ENCODE measurements at places on chromosomes 3 and 15. TPM values are rescaled to one million over a fixed set of nuclear protein-coding genes. Genes with fewer than 3 reads are reported as not detected.
A peak's percentile ranks its signal among the peaks of the same experiment; 100 is the strongest.

OIP5 gene
- total RNA-seq, result 23.8 TPM

- peaks cover 6% of the 10 kb centered on the region for H3K4me1 ChIP-seq
- no peak for DNase-seq
- no peaks in the 10 kb centered on the region for H3K36me3 ChIP-seq
These were observed 51.8 kb downstream of the SLC12A8 start for GRCh38 chr3:125160606-125161371.

DNA sequence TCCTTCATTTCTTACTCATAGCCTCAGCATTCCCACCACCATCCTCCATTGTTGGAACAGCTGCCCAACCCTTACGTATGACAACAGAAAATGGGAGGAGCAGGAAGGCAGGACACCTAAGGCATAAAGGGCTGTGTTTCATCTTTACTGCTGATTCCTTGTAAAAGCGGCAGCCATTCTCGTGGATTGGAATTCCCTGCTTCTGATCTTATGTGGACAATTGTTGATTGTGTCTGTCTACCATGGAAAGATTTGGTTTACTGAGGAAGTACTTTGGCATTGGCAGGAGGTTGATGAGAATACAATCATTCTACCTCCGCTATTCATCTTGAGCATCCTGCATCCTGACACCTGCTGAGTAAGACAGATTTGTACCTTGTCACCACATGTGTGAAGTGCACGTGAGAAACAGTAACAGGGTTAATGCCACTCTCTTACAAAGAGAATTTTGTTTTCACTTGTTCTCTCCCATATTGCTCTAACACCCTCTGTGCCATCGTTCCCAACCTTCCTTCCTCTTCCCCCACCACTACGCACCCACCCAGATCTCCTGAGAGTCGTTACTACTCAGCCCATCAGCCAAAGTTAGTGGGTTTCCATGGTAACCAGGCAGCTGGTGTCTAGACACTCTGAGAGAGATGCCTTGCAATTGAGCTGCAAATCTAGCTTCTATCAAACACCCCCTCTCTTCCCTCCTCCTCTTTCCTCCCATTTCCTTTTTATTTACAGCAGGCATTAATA, 75.7 kb downstream of the GAP43 start:
- H3K36me3 ChIP-seq, result no peaks in the 10 kb centered on the region
- no peaks in the 10 kb centered on the region for H3K4me1 ChIP-seq
- H3K27ac ChIP-seq, result no peak overlapping the region
- no peak overlapping the region for H3K4me3 ChIP-seq
- DNase-seq, result no peak

ROBO1 gene
- 3.0 TPM for total RNA-seq

PTPN9 gene
- 46.3 TPM for total RNA-seq

- peaks cover 10% of the 10 kb centered on the region for H3K36me3 ChIP-seq
- no peak overlapping the region for H3K4me3 ChIP-seq
- peaks cover 6% of the 10 kb centered on the region for H3K4me1 ChIP-seq
These were observed 6.3 kb downstream of the NR2F2 start for GRCh38 chr15:96336596-96337364.

PLSCR5 gene
- not detected for total RNA-seq

CACNA2D3 gene
- not detected for total RNA-seq

DNA sequence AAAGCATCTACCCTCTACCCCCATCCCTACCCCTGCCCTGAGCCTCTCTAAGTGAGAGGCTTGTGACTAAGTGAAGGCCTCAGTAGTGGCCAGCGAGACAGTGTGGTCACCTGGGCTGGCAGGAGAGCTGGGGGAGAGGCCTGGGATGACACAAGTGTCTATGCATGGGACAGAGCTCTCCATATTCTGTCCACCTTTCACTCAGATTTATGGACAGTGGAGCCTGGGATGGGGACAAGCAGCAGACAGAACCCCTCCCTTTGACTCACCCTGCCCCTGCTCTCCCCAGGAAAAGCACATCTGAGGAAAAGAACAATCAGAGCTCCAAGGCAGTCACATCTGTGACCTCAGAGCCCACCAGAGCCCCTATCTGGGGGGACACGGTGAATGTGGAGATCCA, 26.0 kb downstream of the CCDC33 start:
- no peak overlapping the region for H3K27ac ChIP-seq
- DNase-seq, result no peak
- peaks cover 15% of the 10 kb centered on the region for H3K27me3 ChIP-seq
- no peaks in the 10 kb centered on the region for H3K4me1 ChIP-seq

DVL3 gene
- total RNA-seq, result 32.6 TPM

LNP1 gene
- 1.4 TPM for total RNA-seq

DNA sequence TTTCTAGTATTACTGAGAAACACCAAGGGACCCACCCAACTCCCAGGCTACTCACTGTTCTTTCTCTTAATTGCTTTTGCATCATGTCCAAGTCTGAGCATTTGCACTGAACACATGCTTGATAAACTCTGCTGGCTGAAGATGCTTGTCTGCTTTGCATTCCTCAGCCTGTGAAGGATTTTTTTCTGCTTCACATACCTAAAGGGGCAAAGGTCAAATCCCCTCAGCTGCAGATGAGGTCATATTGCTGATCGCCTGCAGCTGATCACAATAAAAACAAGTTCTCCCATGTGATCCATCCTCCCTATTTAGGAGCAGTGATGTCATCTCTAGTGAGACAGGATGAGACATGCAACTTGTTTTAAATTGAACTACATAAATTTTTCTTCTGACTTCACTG, 84.6 kb upstream of the DCBLD2 start:
- no peaks in the 10 kb centered on the region for H3K36me3 ChIP-seq
- no peak overlapping the region for H3K27ac ChIP-seq
- peaks cover 2% of the 10 kb centered on the region for H3K4me1 ChIP-seq
- peaks cover 3% of the 10 kb centered on the region for H3K27me3 ChIP-seq
- H3K4me3 ChIP-seq, result no peak overlapping the region

- H3K4me3 ChIP-seq, result no peak overlapping the region
- DNase-seq, result no peak
- no peaks in the 10 kb centered on the region for H3K36me3 ChIP-seq
- H3K4me1 ChIP-seq, result no peaks in the 10 kb centered on the region
- H3K27ac ChIP-seq, result no peak overlapping the region
These were observed 338.1 kb upstream of the ARHGEF26 start for GRCh38 chr3:153783106-153783505.

DNA sequence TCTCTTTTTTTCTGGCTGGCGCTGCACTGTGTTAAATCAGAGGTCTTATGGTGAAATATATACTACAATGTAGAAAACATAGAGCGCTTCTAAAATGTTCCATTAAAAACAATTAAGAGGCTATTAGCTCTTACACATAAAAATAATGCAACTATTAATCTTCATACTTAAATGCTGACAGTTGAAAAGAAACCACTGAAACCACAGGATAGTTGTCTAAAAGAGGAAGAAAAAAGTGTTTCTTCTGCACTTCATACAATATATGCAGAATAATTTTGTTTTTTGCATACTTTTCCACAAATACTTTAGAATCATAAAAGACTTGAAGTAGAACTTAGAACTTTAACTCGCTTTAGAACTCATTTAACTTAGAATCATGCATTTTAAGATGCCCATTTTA, 170.5 kb downstream of the PYDC2 start:
- DNase-seq, result no peak
- H3K4me3 ChIP-seq, result no peak overlapping the region
- H3K36me3 ChIP-seq, result no peaks in the 10 kb centered on the region
- no peaks in the 10 kb centered on the region for H3K27me3 ChIP-seq
- H3K27ac ChIP-seq, result no peak overlapping the region

ITGB5 gene
- not detected for total RNA-seq

DNA sequence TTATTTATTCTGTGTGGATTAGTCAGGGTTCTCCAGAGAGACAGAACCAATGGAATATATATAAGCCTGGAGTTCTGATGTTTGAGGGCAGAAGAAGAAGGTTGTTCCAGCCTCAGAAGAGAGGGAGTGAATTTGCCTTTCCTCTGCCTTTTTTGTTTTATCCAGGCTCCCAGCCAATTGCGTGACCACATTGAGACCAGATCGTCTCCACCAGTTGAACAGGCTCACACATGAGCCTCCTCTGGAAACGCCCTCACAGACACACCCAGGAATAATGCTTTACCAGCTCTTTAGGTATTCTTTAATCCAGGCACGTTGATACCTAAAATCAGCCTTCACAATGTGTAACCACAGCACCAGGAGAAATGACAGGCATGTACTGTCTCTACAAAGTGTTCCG, 923.1 kb downstream of the TBL1XR1 start:
- no peaks in the 10 kb centered on the region for H3K36me3 ChIP-seq
- H3K27me3 ChIP-seq, result no peaks in the 10 kb centered on the region
- no peak overlapping the region for H3K27ac ChIP-seq
- H3K4me1 ChIP-seq, result no peaks in the 10 kb centered on the region
- no peak for DNase-seq

GRCh38 chr3:31008994-31009393, 114.5 kb upstream of the GADL1 start:
- no peak overlapping the region for H3K4me3 ChIP-seq
- peaks cover 4% of the 10 kb centered on the region for H3K4me1 ChIP-seq
- peaks cover 3% of the 10 kb centered on the region for H3K27me3 ChIP-seq
- H3K27ac ChIP-seq, result no peak overlapping the region

DNA sequence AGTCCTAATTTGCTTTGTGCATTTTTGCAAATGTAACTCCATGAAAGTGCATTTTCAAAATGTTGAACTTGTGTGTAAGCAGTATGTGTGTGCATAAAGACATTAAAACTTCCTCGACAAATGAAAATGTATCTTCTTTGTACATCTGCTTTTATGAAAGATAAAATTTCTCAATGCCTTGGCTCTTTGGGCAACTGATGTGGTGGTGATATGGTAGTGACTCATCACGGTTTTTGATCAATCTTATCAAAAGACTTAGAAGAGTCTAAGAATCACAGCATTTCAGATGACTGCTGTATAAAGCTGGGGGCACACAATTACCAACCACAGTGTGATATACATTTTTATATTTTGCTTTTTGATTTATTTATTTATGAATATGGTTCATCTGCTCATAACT, 5.4 kb upstream of the MASP1 start:
- no peak overlapping the region for H3K4me3 ChIP-seq
- no peak for DNase-seq
- H3K36me3 ChIP-seq, result no peaks in the 10 kb centered on the region
- H3K27ac ChIP-seq, result no peak overlapping the region
- peaks cover 26% of the 10 kb centered on the region for H3K27me3 ChIP-seq

PLIN1 gene
- not detected for total RNA-seq

DNA sequence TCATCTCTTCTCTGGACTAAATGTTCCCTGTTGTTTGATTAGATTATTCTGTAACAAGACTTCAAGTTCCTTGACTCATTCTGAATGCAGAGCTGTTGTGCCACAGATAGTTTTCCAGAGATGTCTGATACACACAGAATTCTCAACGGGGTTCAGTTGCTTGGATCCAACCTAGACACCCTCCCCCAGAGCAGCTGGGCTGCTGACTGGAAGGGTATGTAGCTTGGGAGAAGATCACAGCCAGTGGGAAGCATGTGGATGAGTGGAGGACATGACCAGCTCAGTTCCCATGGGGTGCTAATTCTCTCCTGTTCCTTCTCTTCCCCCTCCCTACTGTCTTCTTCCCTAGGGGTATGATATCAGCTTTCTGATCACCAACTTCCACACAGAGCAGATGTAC, 6.6 kb upstream of the TTLL3 start:
- H3K4me1 ChIP-seq, result peaks cover 36% of the 10 kb centered on the region
- H3K27ac ChIP-seq, result no peak overlapping the region
- no peak for DNase-seq
- H3K27me3 ChIP-seq, result no peaks in the 10 kb centered on the region

DNA sequence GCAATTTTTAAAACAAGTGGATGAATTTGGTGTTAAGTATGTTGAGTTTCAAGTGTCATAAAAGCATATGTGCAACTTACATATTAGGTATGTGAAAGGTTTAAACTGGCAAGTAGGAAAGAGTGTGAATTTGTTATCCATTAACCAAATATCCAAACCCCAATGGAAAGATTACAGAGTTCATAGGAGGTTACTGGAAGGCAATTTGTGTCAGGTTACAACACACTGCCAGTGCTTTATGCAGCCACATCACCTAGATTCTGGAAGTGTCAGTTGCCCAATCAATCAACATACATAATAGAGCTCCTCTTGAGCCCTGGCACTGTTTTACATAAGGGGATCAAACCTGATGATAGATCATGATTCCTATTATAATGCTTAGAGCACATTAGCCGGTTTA, 261.0 kb downstream of the ROBO1 start:
- no peaks in the 10 kb centered on the region for H3K27me3 ChIP-seq
- no peak for DNase-seq
- H3K4me3 ChIP-seq, result no peak overlapping the region
- H3K36me3 ChIP-seq, result no peaks in the 10 kb centered on the region

DNA sequence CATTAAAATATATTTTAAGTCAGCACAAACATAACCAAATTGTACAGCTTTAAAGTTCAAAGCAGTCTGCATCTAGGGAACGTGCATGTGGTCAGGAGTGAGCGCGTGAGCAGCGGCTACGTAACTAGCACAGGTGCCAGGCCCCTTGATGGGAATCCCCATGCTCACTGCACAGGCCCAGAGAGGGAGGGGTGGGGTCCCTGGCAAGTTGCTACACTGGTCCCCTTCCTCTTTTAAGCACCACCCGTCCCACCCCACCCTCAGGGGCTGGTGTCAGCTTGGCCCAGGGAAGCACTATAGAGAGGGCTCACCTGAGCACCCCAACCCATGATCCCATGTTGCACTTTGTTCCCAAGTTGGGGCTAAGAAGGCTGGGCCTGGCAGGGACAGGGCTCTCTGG, 835 bp upstream of the GMPPB start:
- no peaks in the 10 kb centered on the region for H3K27me3 ChIP-seq
- peak overlapping the region; percentile 95 for H3K4me3 ChIP-seq
- H3K36me3 ChIP-seq, result peaks cover 43% of the 10 kb centered on the region
- DNase-seq, result peak; percentile 38
- H3K4me1 ChIP-seq, result peaks cover 28% of the 10 kb centered on the region

ATP13A5 gene
- not detected for total RNA-seq

- no peak for DNase-seq
- H3K27me3 ChIP-seq, result peaks cover under 1% of the 10 kb centered on the region
- H3K36me3 ChIP-seq, result peaks cover 46% of the 10 kb centered on the region
- peak overlapping the region; percentile 92 for H3K4me3 ChIP-seq
- peaks cover 74% of the 10 kb centered on the region for H3K4me1 ChIP-seq
These were observed 3.0 kb downstream of the HEG1 start for GRCh38 chr3:125052624-125053303.

GRCh38 chr3:149934524-149934923, 36.2 kb downstream of the PFN2 start:
- H3K4me3 ChIP-seq, result no peak overlapping the region
- no peaks in the 10 kb centered on the region for H3K27me3 ChIP-seq
- H3K27ac ChIP-seq, result no peak overlapping the region
- DNase-seq, result no peak
- H3K4me1 ChIP-seq, result peaks cover 3% of the 10 kb centered on the region
- H3K36me3 ChIP-seq, result peaks cover 22% of the 10 kb centered on the region

FSTL1 gene
- 0.37 TPM for total RNA-seq
